IPS DF 19.7 (cell line): ENCODE measurements at places on chromosomes 2 and 18.
A peak's percentile ranks its signal among the peaks of the same experiment; 100 is the strongest.

DNA sequence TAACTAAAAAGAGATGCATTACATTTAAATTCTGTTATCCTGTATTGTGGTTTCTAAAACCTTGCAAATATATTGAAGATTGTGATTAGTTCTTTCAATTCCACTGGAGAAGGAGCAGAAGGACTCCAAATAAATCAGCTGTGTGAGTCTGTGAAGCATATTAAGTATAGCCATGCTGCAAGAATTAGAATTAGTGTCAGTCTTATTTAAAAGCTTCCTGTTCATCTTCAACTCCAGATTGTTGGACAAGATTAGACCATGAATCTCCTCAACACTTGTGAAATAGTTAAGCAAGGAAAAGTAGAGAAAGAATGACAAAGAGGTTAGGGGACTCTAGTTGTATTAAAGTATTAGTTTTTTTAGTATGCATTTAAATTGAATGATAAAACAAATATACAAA is 92.5 kb upstream of the LRP1B start:
- DNase-seq = no peak

- DNase-seq = no peak
Observed at GRCh38 chr18:45727068-45727467, 3.1 kb downstream of the SLC14A1 start.

DNA sequence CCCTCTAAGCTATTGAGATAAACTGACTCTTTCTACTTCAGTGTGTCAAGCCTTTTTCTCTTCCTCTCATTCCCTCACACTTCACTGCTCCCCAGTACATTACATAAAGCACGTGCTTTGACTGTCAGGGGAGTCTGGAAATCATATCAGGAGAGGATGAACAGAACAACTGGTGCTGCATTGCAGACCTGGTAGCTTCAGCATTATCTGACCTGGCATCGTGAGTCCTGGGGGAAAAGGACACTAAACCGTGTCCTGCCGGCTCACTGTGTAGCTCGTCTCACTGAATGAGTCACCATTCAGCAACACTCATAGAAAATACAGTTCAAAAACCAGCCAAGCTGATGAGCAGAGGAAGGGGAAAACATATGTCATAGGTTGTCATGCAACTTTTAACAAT is 108.5 kb upstream of the UNC80 start:
- DNase-seq = no peak

- no peak for DNase-seq
Observed at GRCh38 chr2:24463271-24463670, 27.8 kb upstream of the NCOA1 start.

- no peak for DNase-seq
Observed at GRCh38 chr2:170533156-170533555, 182.0 kb upstream of the SP5 start.

DNA sequence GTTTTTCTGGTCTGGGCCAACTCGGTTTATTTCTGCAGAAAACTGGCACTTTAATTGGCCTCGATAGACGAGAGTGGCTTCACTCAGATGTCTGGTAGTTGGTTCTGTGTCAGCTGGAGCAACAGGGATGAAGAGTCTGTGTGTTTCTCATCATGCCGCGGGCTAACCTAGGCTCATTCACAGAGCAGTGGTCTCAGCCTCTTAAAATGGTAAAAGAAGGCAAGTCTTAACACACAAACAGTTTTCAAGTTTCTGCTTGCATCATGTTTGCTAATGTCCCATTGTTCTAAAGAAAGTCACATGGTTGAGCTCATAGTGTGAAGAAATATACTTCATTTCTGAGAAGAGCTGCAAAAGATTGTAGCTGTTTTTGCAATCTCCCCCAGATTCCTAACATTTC is 37.5 kb upstream of the ANXA4 start:
- DNase-seq = no peak

DNA sequence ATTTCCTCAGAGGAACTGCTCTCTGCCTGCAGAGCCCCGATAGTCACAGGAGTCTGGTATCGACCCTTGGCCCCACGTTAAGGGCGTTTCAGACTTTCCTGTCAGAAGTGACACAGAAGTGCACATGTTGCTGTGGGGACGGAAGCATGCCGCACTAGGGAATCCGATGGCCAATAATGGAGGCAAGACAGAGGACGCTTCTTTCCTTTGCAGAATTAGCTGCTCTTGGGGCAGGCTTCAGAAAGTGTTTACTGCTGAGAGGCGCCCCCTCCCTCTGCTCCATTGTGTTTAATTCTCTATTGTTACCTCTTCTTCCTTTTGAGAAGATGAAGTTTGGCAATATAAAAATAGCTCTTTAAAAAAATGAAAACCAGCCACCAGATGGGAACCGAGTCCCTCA is 118.6 kb upstream of the EML6 start:
- no peak for DNase-seq

- no peak for DNase-seq
Observed at GRCh38 chr18:56565551-56566345, 72.6 kb downstream of the TXNL1 start.

DNA sequence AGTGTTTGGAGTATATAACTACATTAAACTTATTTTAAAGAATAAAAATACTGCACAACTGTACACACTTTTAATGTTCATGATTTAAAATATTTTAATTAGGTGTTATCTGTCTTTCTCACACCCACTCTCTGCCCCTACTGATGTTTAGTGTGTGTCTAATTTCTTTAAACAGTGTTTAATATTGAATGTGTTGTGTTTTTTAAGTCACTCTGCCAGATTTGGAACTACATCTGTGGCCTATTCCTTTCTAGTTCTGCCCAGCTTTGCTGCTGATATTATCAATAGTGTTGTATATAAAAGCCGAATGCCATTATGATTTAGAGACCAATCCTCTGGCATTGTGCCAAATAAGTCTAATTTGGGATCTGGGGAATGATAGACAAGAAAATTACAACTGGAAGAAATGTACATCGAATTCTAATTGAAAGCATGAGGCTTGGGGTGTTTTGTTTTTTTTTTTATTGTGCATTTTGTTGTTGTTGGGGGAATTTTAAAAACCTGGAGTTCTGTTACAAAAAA is 398.0 kb downstream of the CPS1 start:
- DNase-seq = no peak

- peak; percentile 28 for DNase-seq
Observed at GRCh38 chr2:200756618-200757321, 54.9 kb upstream of the BZW1 start.

- no peak for DNase-seq
Observed at GRCh38 chr2:24434541-24434940, 56.5 kb upstream of the NCOA1 start.

- DNase-seq = no peak
Observed at GRCh38 chr2:43269074-43269572, 42.7 kb upstream of the ZFP36L2 start.

DNA sequence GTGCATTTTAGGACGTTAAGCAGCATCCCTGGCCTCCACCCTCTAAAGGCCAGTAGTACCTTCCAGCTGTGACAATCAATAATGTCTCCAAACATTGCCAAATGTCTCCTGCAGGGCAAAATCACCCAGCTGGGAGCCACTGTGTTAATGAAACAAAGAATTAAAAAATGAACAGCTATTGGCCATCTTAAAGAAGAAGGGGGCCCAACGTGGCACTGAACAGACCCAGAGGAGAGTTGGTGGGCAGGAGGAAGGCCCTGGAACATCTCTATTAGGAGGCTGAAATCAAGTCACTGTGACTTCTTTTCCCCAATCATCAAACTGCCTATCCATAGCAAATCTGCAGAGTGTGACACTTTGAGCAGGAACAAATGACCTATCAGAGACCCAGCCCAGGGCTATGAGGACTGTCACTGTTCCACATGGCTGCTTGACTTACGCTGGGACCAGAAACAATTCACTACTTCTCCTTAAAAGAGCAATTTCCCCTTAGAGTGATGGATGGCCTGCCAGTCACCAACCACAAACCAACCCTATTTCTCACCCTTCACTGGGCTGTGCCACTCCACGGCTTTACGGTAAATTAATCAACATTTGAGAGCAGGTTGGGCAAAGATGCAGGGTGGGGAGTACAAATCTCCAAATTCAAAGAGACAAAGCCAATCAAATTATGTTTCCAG is 35.2 kb upstream of the TEX51 start:
- no peak for DNase-seq

GRCh38 chr2:241035142-241035817 is 36.9 kb downstream of the SNED1 start:
- DNase-seq = no peak

DNA sequence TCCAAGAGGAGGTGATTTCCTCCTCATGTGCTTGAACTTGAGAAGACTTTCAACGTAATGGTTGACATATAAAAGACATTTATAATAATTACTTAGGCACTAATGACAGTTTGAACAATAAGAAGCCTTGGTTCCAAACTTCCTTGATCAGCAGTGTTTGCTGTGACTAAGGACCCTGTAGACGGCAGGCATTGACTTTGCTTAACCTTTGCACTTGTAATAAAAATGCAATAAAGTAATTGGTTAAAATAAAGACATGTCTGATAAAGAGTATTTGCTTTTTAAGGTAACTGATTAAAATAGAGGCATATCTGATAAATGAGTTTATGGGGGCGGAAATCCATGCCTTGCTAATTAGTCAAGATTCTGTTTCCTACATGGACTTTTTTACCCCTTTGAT is 82.2 kb upstream of the ST8SIA3 start:
- DNase-seq = no peak

DNA sequence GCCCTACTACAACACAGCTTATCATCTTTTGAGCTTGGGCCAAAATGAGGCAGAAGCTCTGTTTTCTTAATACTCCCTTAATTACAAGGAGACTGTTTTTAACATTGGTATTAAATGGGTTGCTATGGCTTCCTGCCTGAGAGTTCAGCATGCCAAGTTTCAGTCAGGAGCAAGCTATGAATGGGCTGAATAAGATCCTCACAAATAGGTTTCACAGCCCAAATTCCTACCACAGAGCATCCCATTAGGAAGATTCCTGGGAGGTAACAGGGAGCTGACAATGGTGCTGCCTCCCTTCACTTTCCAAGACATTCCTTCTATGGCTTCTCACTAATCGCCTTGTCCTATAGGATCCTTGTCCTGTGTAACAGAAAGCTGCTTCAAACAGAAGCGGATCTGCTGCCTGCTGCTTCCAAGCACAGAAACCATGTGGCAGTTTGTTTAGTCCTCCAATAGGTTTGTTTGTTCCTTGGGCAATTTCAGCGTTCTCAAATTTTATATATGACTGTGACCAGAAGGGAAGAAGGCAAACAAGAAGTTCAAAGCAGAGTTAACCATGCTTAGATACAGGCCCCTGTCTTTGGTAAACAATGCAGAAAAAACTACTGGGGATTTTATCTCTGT is 70.9 kb downstream of the NCKAP5 start:
- DNase-seq = peak; percentile 45

DNA sequence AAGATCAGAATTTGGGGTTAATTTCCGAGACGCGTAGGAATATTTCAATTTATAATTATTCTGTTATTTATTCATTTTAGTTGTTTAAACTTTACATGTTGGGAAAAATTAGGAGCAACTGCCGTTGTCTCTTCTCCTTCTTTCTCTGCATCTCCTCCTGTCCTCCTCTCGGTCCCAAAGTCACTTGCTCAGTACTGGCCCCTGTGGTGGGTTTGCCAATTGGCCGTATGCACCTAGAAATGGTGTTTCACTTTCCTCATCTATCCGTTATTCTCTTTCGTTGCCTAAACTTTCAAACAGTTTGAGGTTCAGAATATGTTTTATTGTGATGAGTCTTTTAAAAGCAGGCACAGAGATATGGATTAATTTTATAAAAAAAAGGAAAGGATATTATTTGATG is 517.9 kb downstream of the PLCL1 start:
- DNase-seq = no peak

- DNase-seq = no peak
Observed at GRCh38 chr2:214130114-214130513, 280.7 kb upstream of the VWC2L start.

DNA sequence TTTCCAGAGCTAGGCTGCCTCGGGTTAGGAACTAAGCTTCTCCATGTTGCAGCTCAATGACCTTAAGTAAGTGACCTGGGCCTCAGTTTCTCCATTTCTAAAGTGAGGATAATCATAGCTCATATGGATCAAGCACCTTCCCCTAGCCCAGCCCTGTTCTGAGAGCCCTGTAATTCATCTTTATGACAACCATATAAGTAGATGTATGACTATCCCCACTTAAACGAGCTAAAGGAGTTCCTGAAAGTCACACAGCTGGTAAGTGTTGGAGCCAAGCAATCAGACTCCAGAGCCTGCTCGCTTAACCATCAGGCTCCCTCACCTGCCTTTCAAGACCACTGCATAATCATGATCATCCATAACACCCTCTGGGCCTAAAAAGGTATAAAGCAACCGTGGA is 135.4 kb downstream of the SP3 start:
- no peak for DNase-seq

- DNase-seq = no peak
Observed at GRCh38 chr2:13818002-13818401, 814.5 kb upstream of the LRATD1 start.

GRCh38 chr2:170361090-170361936 is 183.4 kb downstream of the MYO3B start:
- no peak for DNase-seq

GRCh38 chr18:70425236-70425635 is 136.4 kb downstream of the SOCS6 start:
- no peak for DNase-seq

GRCh38 chr18:9055185-9055584 is 47.3 kb upstream of the NDUFV2 start:
- DNase-seq = no peak

GRCh38 chr2:237978058-237978712 is 11.4 kb downstream of the UBE2F start:
- no peak for DNase-seq

DNA sequence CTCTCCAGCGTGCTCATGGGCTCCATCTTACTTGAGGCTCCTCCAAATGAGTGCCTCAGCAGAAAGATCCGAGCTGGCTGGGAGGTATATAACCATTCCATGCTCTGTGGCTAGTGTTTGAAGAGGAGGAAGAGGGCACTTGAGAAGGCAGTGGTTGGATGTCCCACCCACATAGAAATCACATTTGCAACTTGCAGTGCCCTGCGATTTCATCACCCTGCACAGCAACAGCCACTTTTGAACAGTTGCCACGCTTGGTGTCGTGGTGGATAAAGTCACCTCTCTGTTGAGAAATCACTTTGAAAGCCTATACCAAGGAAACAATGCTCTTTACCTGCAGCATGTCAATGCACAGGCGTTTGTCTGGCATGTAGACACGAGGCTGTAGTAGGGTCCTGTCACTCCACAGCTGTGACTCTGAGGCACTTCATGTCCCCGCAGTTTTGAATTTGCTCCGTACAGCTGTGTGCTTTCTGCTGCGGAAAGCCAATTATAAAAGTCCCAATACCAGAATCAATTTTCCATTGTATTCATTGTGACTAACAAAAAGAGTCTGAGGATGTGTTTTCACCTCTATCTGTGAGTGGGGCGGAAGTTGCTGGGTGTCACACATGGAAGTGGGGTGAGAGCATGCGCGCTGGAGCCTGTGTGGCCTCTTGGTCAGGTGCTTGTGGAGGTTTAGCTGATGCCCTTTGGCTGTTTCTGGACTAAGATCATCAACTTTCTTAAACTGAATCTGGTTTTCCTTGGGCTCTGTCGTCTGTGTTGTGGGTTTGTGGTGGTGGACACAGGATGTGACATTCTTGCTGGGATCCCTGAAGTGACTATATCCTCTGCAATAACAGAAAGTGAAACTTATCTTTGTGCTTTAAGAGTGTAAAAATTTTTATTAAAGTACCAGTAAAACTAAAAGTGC is 2.8 kb downstream of the CNDP2 start:
- DNase-seq = no peak
